NCI-H2081 (cell line): ENCODE measurements at places on chromosomes 3 and 15.

GRCh38 chr3:160478338-160478737, 28.8 kb upstream of the TRIM59 start:
- no peak for DNase-seq

DNA sequence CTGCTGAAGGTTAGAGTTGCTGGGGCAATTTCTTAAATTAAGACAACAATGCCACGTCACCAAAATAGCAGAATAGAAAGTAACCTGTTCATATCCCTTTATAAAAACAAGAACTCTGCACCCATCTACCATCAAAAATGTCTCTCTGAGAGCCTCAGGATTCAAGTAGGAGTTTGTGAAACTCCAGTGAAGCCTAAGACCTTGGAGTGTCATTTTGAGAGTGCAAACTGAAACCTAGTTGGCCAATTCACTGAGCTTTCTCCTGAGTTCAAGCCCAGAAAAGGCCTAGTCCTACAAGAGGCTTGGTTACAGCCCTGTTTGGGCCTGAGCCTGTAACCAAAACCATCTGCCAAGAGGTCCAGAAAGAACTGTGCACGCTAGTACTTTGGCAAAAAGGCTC, 335.1 kb downstream of the EFHB start:
- DNase-seq, result no peak

GRCh38 chr15:62607643-62608042, 434.9 kb upstream of the TPM1 start:
- no peak for DNase-seq

- no peak for DNase-seq
These were observed 10.9 kb downstream of the GPR87 start for GRCh38 chr3:151305775-151306151.

DNA sequence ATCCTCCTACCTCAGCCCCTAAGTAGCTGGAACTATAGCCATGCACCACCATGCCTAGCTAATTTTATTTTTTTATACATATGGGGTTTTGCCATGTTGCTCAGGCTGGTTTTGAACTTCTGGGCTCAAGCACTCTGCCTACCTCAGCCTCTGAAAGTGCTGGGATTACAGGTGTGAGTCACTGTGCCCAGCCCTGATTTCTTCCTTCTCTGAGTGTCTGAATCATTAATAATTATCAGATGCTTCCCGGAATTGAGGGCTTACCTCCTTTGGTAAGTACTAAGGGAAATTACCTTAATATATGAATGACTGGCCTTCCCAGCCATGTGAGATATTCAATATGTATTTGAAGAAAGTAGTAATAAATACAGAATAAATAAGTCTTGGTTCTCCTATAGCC, 7.2 kb downstream of the CLPX start:
- DNase-seq, result no peak

- DNase-seq, result no peak
These were observed at the start of gene TMF1 for GRCh38 chr3:69051756-69052471. TMF1 (minus strand) TSS chr3:69052333; CDS start chr3:69052086, 247 bp downstream.

GRCh38 chr15:88031461-88031860, 225.1 kb downstream of the NTRK3 start:
- DNase-seq, result no peak

DNA sequence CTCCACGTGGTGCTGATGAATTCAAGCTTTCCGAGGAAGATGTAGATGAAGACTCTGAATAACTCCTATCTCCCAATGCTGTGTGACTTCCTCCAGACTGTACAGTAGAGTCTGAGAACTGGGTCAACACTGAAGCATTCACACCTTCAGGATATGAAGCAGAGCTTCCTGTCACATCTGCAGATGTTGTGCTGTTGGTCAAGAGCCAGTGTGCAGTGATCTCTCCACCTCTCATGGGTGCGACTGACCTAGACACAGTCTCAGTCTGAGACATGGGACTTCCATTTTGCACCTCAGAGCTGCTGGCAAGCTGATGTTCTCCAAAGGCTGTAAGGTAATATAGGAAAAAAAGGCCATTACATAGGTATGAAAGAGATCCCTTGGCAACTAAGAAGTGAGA, 36.5 kb downstream of the HEG1 start:
- DNase-seq, result no peak

DNA sequence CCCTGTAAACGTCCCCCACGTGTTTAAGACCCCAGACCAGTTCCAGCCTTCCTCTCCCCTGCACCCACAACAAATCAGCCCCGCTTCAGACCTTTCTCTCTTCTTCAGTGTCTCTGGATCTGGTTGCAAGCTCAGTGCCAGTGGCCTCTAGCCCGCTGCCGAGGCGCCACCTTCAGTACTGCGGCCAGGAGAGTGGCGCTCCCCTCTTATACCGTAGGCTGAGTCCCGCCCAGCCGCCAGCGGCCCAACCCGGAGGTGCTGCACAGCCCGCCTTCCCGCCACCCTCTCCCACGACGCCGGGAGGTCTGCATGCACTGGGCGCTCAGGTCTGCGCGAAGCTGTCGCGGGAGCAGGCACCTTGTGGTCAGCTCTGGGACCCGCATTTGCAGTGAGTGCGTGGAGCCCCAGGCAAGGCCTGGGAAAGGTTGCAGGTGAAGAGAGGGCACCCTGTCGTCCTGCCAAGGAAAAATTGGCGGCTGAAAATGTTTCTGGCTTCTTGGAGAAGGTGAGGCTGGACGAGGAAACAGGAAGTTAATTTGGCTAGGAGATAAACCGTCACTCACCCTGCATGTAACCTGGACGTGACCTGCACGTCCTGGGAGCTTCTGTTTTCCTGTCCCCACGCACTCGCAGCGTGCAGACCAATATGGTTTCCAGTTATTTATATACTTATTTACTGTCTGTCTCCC, at the start of gene C2CD4B:
Gene C2CD4B, minus strand, starts transcription at position 182 of the 689 bp plus-strand sequence. CDS start 301 bp downstream, outside the sequence.
- DNase-seq, result no peak

GRCh38 chr3:157312376-157312745, 124.3 kb upstream of the PTX3 start:
- no peak for DNase-seq

- DNase-seq, result no peak
These were observed 361.9 kb downstream of the CLSTN2 start for GRCh38 chr3:140296796-140297352.

- no peak for DNase-seq
These were observed 24.9 kb downstream of the SEMA7A start for GRCh38 chr15:74408815-74409214.

DNA sequence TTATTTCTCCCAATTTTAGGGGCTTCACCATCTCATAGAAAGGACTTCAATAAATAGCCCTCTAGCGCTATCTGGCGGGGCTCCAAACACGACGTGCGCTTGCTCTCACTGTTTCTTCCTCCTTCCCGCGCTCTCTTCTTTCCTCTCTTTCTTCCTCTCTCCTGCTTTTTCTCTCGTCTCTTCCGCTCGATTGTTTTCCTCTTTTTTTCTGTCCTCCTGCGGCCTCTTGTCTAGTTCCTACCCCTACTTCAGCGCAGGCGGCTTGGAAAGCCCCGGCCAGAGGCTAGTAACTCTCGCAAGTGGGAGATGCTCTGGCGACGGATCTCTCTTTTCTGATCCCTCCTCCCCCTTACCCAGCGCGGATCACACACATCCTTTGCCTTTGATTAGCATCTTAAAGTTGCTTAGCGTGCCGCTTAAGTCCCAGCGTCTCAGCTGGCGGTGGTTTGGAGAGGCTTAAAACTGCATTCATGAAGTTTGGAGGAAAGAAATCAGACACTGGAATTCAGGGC, 6.2 kb upstream of the MEIS2 start:
- no peak for DNase-seq

- DNase-seq, result no peak
These were observed 871.8 kb downstream of the OTOL1 start for GRCh38 chr3:162368417-162368816.

GRCh38 chr15:84572231-84572630, 28.6 kb upstream of the ZSCAN2 start:
- DNase-seq, result no peak

DNA sequence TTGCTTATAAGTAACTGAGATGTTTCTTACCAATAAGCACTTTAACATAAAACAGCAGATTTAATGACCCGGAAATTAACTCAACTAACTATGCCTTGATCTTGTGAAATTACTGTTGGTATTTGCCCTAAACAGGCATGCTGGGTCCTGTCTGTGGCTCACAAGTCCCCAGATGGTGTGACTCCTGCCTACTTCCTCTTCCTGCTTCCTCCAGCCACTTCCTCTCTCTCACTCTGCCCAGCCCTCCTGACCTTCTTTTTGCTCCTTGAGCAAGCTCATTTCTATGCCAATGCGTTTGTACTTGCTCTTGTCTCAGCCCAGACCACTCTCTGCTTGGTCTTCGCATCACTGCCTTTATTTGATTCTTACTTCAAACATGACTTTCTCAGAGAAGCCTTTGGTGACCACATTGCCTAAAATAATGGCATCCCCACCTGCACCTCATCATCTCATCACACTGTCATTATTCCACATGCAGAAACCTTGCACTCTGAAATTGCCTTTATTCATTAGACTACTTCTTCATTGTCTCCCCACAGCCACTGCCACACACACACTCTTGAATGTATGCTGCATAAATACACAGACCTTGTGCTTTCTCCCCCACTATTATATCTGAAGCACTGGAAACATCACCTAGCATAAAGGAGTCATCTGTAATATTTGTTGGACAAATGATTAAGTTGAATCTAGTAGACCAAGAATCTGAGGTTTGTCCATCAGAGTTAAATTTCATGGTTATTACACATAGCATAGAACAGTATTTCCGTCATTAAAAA, 256.3 kb upstream of the SEMA6D start:
- DNase-seq, result no peak

DNA sequence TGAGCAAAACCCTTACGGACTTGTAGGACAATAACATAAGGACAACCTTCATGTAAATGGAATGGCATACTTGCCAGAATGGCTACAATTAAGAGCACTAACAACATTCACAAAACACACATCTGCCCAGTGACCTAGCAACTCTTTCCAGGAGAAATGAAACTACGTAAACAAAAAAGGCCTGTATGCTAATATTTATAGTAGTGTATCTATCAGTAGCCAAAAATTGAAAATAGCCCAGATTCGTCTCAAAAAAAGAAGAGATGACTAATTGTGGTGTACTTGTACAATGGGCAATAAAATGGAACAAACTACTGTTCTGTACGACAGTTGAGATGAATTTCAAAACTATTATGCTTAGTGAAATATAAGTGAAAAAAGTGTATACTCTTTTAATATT, 38.4 kb downstream of the CMC1 start:
- peak; percentile 39 for DNase-seq

DNA sequence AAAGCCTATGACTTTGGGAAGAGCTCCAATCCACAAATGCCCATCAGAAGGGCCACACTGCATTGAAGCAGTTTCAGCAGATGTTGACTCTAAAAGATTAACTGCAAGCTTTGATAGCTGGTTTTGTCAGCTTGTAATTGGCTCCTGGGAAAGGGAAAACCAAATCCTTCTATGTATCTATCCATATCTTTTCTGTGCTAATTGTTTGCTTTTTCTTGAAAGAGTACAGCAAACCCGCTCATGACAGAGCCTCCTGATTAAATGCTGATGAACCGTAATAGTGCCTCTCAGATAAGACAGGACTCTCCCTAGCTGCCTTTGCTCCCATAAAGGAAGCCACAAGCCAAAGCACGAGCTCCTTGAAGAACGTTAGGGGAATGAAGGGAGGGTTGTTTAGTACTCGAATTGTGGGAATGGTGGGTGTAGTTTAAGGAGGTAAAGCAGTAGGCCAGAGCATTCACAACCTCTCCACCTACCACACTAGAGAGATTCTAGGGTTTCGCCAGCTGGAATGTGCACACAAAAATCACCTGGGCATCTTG, 33.6 kb upstream of the LRIG1 start:
- DNase-seq, result no peak

- DNase-seq, result no peak
These were observed 3.1 kb downstream of the AP4E1 start for GRCh38 chr15:50911621-50912020.

GRCh38 chr3:149706905-149707304, 45.4 kb downstream of the COMMD2 start:
- no peak for DNase-seq

GRCh38 chr3:98483626-98484025, 13.9 kb upstream of the OR5K2 start:
- no peak for DNase-seq

GRCh38 chr3:172466553-172467130, 18.4 kb upstream of the GHSR start:
- DNase-seq, result no peak

DNA sequence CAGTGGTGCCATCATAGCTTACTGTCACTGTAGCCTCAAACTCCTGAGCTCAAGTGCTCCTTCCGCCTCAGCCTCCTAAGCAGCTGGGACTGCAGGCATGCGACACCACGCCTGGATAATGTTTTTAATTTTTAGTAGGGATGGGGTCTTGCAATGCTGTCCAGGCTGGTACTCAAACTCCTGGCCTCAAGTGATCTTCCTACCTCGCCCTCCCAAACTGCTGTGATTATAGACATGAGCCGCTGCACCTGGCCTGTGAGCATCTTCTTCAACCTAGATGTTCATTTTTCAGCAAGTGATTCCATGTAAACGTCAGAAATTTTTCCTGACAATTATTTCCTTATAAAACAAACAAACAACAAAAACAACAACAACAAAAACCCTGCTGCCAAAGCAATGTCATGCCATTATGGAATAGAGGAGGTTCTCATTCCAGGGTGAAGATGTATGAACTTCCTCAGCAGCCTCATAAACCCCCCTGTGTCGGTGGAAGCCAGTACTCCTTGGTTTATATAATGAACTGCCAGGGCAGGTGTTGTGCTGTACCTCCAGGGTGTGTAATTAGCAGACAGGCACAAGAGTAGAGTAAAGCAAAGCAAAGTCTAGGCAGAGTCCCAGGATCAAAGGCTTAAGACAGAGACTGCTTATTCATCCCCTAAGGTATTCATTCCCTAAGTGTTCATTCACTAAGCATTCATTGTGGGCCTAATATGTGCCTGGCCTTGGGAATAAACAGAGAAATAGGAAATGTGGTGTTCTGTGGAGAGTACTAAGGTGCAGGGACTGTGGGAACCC, 44.6 kb downstream of the NR2C2 start:
- DNase-seq, result peak; percentile 19

GRCh38 chr3:141877911-141878310, 1.5 kb downstream of the ATP1B3 start:
- DNase-seq, result peak; percentile 31

GRCh38 chr3:188209740-188210139, 55.8 kb downstream of the LPP start:
- no peak for DNase-seq

- no peak for DNase-seq
These were observed 94.7 kb downstream of the MYH15 start for GRCh38 chr3:108415661-108416060.

- DNase-seq, result no peak
These were observed 15.5 kb downstream of the TBC1D2B start for GRCh38 chr15:78061963-78062427.

GRCh38 chr3:156126467-156126866, 6.1 kb downstream of the KCNAB1 start:
- DNase-seq, result no peak
